ENCODE measurements at places on chromosomes 12 and 14.

DNA sequence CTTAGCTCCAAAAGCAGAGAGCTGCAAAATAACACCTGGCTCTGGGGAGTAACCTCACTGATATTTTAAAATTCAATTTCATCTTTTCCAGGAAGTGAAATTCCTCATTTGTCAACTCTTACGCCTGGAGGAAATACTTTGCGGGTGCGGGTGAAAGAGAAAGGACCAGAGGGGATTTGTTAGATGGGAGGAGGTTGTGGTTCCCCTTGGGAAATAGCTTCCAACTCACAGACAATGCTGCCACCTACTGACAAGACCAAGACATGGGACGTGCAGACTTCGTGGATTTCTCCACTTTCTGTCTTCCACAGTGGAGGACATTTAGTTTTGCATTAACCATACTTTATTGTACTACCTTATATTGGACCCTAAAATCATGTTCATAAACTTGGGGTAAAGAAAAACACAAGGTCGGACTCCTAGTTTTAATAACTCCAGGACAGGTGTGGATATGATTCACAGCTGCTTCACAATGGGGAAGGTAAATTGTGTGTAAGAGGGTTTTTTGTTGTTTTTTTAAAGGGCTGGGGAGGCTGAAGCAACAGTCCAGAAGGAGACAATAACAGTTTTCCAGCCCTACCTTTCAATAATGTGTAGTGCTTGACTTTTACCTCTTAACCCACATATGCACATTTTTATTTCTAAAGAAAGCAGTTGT is 10.8 kb downstream of the FBXL14 start:
- DNase-seq: peak; percentile 85

DNA sequence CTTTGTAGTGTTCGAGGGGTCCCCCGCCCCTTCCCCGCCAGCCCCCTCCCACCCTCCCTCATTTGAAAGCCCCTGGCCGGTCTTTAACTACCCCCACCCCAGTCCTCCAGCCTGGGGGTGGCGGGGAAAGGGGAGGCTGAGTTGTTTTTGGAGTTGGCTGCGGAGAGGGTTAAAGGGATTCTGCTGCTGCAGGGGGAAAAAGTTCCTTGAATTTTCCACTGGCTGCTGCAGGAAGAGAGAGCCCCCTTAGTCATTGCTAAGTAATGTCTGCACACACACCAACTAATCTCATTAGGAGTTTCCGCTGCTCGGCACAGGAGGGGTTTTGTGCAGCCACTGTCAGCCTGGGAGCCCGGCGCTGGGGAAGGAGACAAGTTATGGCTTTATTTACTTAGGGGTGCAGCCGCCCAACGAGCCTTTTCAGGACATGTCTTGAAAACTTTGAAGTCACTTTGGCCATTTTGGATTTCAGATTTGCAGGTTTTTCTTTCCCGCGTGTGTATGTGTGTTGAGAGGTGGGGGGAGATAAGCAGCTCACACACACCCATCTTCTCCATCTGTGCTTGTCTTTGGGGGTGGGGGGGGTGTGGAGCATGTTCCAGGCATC is 1.8 kb downstream of the ELK3 start:
- DNase-seq: no peak

DNA sequence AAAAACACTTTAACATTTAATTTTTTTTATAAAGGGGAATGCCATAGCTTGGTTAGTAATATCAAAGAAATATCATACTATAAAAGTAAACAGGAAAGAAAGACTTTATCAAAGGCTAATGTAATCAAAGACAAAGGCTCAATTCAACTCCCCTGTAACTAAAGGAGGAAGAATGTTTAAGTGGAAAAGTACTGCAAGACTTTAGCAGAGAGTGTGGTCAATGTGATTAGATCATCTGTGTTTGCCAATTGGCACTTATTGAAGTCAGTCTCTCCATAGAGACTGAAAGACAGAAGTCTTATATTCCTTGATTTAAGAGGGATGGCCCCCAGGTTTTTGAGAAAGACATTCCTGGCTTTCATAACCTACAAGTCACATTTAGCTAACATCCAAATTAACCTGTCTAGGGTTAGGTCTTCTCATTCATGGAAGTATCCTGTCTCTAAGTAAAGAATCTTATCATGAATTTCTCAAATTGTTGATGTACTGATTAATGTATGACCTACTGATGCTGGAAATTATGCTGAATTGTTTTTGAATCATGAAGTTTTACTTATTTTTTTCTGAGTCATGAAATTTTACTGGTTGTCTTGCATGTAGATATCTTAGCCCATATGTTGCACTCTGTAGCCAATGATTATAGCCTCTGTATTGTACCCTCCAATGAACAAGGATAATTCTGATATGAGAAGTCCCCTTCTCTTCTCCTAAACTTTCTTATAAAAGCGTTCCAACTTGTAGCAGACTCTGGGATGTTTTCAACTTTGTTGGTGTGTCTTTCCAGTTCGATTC is 65.4 kb downstream of the ATXN7L3B start:
- DNase-seq: no peak

DNA sequence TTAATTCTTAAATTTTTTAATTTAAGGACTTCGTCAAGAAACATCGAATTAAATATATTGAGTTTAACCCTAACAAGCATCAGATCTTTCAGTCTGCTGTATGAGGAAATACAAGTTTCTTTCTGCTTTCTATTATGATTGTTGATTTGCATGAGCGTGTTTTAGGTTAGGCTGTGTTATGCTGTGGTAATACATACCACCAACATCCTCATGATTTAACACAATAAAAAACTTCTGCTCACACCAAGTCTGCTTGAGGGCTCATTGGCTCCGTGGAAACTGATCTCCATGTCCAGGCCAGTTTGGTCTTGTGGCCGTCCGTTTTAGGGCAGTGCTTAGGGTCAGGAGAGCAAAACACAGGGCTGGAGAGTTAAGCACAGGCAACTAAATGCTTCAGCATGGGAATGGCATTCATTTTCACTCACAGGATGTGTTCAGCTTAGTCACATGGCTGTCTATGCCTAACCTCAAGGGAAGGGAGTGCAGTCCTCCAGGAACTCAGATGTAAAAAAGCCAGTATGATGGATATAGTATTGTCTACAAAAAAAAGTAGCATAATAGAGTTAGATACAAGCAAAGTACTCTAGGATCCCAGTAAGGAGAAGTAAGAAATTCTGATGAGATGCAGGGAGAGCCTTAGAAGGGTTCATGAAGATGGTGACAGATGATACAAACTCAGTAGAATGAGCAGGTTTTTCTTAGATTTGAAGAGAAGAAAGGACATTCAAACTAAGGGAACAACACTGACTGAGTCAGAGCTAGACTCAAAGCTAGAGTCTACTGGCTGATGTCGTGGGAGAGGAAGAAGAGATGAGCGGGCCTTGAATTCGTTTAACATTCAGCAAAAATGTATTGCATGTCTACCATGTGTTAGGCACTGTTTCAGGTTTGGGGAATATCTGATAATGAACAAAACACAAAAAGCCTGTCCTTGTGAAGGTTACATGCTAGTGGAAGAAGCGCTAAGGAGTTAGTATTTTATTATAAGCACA is 16.3 kb downstream of the MARK3 start:
- DNase-seq: no peak

GRCh38 chr12:30989754-30990153 is 63.2 kb downstream of the TSPAN11 start:
- DNase-seq: no peak

Data from midbrain (tissue), 1 donor.